CD4-positive, alpha-beta T cell treated with Interleukin-12 subunit alpha and Interleukin-12 subunit beta, for 1 hour (primary cell): ENCODE measurements at places on chromosomes 7 and 10.

DNA sequence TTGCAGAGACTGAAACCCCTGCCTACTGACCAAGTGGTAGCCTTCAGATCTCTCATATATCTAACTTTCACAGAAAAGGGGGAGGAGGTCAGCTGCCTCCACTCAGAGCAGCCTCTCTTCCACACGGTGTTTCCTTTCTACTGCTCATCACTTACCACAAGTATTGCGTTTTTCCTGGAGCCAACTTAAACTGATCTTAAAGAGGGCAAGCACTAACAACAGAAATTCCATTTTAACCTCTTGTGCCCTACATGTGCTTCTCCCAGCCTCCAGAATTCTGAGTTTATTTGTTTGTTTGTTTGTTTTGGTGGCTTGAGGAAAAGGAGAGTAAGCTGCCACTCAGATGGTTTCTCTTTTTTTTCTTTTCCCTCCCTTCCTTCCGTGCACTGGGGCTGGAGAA lies 19.1 kb downstream of the SKIDA1 start:
- no peak for DNase-seq

DNA sequence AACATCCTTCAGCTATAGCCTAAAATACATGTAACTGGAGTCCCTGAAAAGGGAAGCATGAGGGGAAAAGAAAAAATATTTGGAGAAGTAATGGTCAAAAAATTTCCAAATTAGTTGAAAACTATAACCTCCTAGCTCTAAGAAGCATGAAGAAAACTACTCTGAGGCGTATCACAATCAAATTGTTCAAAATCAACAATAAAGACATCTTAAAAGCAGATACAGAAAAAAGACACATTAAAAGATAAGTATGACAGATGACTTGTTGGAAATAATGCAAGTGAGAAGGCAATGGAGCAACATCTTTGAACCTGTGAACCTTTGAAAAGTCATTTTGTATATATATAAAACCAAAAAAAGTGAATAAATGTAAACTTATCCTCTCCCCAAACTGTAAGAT lies 93.1 kb downstream of the RNF32 start:
- no peak for DNase-seq

- DNase-seq, result peak; percentile 50
These were observed 1.7 kb downstream of the PGAM1 start for GRCh38 chr10:97427571-97428179.

DNA sequence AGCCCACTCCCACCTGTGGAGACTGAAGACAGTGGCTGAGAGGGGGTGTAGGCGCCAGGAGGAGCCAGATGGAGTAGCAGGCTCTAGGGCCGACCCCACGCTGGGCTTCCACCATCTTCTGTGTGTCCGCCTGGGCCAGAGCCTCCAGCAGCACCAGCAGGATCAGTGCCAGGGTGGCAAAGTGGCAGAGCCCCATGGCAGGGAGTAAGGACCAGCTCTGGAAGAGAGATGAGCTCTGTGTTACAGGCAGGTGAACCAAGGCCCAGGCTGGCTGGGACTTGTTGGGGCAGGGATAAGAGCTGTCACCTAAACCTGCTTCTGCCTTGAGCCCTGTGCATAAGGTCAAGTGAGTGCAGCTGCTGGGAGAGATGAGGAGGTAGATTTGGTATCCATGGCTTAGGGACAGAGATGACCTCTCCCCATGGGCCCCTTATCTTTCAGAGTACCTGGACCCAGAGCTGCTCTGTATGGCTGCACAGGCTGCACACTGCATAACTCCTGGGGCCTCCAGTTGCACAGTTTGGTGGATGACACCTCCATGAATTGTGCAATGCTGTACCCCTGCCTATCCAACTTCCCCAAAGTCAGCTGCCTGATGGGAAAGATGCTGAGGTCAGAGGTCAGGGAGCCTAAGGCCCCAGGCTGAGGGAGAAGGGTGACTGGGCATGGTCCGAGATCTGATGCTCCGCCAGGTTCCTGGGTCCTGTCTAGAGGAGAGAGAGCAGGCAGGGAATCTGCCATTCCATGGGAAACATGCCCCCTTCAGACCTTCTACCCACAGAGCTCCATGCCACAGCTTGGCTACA lies 7.4 kb upstream of the SAMD8 start:
- DNase-seq, result no peak

DNA sequence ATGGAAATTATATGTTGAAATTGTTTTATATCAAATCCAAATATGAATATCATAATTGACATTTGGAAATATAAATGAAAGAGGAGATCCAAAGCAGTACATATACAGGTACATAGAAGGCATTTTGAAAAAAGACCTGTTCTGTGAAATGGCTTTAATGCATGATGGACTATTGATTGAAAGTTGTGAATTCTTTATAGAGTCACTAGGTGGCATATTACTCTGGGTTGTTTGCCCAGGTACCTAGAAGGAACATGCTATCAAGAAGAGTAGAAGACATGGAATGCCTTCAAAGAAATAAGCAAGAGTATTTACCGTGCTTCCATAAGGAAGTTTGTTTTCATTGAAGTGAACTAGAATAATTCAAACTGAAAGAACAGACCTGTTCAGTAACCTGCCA lies 160.0 kb upstream of the ANK3 start:
- DNase-seq, result peak; percentile 19

- DNase-seq, result no peak
These were observed 66.4 kb downstream of the CDC123 start for GRCh38 chr10:12262278-12262981.

DNA sequence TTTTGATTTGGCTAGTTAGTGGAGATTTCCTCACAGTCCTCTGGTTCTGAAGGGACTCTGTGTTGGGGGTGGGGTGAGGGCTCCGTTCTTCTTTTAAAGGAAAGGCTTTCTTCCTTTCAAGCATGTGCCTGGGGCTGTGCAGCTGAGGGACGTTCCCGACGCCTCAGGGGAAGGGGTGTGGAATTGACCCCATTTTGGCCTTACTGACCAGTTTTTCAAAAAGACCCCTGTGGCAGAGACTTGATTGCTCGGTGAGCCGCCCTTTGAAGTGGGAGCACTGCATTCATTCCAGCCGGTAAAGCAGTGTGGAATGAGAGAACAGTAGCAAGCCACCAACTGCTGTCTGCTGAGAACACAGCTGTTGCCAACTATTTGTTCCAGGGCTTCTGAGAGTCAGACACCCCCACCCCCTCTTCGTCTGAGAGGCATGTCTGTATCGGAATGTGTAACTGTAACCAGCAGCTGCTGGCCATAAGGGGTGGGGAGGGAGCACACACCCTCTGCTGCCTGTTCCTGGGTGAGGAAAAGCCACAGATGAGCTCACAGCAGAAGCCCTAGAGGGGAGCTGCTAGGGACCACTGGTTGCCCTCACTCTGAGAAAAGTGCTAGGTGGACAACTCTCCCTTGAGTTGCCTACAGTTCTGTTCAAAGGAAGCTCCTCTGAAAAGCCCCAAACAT lies 33.2 kb downstream of the WBP1L start:
- no peak for DNase-seq

DNA sequence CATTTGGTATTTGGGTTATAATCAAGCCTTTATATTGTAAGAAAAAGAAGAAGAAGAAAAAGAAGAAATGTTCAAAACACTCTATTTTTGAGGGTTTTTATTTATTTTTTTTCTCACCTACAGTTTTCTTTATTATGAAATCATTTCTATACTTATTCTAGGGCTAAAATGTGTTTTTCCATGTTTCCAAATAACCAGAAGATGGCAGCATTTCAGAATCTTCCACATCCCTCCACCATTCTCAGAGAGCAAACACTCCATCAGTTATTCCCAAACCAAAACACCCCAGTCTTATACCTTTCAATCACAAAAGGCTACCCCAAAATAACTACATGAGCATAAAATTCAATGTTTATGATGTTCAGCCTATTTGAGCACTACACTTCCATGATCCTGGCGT lies 38.7 kb upstream of the PPP1R17 start:
- DNase-seq, result no peak

DNA sequence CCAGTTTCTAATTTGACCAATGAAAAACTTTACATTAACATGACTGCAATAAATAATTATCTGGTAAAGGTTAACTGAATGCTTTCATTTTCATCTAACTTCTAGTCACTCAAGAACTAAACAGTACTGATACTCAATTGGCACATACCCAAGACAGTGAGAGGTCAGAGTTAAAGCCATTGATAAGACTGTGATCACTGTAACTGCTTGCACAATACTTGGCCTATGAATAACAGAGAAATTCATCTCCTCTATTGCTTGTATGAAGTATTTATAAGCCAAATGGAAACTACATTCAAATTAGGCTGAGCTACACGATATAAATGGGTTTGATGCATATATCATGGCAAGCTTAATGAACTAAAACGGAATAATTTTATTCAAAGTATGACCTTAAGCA lies 43.0 kb downstream of the HERC4 start:
- DNase-seq, result no peak

- no peak for DNase-seq
These were observed 20.0 kb upstream of the GPR146 start for GRCh38 chr7:1024331-1024841.

- no peak for DNase-seq
These were observed 228.7 kb downstream of the FRMD4A start for GRCh38 chr10:14102056-14102455.

GRCh38 chr10:108515821-108516220 lies 1351.3 kb upstream of the SORCS1 start:
- no peak for DNase-seq

DNA sequence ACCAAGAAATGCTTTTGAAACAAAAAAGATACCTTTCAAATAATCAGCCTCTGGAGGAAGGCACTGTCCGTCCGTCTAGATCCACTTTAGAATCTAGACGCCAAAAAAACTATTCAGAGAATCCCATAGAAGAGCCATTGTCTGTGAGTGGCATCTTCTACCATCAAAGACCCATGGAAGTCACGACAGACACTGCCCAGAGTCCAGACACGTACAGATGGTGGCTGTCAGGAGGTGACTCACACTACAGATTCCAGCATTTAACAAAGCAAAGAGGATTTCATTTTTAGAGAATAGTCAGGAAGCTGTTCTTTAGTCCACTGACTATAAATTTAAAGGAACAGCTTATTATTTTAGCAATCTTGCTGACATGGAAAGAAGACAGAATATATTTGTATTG lies 11.7 kb downstream of the C1QL3 start:
- no peak for DNase-seq

GRCh38 chr10:1171182-1171581 lies 115.0 kb downstream of the WDR37 start:
- DNase-seq, result no peak

DNA sequence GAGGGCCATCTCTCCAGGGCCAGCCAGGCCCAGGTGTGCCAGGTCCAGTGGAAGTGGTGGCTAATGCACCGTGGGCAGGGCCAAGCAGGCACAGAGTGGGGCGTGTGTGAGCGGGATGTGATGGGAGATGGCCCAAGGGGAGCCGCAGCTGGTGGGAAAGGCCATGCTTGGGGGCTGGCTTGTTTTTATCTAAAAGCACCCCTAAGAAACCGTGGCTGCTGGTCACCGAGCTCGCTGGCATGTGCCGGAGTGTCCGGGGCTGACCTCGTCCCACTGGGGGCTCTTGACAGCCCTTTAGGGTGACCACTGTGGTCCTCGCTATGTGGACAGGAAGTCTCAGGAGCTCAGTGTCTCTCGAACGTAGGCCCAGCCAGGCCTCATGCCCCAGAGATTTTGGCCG lies 582.4 kb upstream of the FOXK1 start:
- no peak for DNase-seq

DNA sequence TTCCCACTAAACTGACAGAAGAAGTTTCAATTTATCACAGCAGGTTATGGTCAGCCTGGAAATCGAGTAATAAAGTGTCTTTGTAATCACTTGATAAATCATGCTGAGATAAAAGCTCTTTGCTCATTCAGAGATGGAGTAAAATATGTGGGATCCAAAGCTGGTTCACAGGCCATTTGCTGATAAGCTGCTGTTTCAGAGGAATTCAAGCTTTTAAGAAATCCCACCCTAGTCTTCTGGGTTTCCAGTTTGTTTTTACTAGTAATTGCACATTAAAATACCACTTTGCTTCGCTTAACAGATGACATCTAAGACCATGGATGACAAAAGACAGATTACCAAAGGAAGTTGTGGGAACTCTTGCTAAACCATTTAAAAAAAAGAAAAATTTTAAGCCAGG lies 37.4 kb upstream of the CDK6 start:
- DNase-seq, result no peak
